LoVo (cell line): ENCODE measurements at places on chromosomes 12 and 14.
A peak's percentile ranks its signal among the peaks of the same experiment; 100 is the strongest.

DNA sequence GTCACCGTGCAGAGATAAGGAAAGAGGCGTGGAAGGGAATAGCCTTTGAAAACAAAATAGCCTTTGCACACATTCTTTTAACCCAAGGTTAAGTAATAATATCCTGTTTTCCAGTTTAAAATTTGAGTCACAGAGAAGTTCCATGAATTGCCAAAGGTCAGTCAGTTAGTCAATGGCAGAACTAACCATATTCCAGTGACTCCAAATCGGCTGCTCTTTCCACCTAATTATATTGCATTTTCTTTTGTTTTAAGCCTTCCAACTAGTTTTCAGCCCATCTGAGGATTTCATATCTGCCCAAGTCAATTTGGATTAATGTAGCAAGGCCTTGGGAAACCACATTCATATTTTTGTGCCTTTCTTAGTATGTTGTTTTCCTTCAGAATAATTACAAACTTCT lies 373.0 kb downstream of the CCDC91 start:
- DNase-seq = no peak

GRCh38 chr14:85546390-85546789 lies 16.4 kb downstream of the FLRT2 start:
- DNase-seq = no peak

DNA sequence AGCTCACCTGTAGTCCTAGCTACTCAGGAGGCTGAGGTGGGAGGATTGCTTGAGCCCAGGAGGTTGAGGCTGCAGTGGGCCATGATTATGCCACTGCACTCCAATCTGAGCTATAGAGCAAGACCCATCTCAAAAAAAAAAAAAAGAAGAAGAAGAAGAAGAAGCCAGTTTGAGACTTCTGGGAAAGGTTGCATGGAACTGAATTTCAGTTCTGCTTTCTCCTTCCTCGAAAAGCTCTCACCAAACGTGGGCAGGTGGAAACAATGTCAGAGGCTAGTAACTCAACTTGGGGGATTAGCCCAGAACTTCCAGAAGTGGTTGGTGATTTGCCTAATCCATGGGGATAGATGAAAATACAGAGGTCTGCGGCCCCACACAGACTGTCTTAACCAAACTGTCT lies 18.7 kb downstream of the FLVCR2 start:
- no peak for DNase-seq

GRCh38 chr12:12562016-12562483 lies 613 bp downstream of the DUSP16 start:
- DNase-seq = peak; percentile 32

GRCh38 chr14:91358025-91358319 lies 59.6 kb downstream of the CCDC88C start:
- no peak for DNase-seq

DNA sequence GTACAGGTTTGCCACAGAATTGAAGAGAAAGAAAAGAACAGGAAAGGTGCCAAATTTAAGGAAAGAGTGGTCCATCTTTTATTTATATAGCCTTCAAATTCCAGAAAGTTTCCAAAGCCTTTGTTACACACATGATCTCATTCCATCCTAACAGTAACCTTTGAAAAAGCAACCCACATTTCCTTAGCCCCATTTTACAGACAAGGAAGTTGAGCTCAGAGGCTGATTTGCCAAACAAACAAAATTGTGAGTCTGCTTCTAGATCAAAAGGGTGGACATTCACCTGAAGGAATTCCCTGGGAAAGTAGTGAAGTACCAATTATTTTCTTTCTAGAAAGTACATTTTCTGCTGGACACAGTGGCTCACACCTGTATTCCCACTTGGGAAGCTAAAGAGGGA lies 32.0 kb downstream of the KICS2 start:
- no peak for DNase-seq

- DNase-seq = peak; percentile 8
Measured at GRCh38 chr14:104680056-104680805, 9.2 kb upstream of the INF2 start.

DNA sequence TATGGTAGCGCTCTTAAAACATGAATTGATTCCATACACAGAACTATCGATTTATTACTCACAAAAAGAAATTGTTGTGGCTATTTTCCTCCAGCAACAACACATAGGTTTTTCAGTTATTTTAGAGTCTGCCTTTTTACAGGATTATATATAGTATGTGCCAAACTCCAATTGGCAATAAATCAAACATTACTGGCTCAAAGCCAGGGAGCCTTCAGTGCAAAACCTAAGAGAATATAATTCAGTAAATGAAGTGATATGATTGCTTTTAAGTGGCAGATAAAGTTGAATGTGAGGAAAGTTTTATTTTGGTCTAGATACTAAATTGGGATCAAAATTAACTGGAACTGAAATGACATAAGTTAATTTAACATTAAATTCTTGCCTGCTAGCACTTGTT lies 234.8 kb downstream of the PIK3C2G start:
- no peak for DNase-seq

- no peak for DNase-seq
Measured at GRCh38 chr12:94127239-94128131, 20.9 kb upstream of the PLXNC1 start.

DNA sequence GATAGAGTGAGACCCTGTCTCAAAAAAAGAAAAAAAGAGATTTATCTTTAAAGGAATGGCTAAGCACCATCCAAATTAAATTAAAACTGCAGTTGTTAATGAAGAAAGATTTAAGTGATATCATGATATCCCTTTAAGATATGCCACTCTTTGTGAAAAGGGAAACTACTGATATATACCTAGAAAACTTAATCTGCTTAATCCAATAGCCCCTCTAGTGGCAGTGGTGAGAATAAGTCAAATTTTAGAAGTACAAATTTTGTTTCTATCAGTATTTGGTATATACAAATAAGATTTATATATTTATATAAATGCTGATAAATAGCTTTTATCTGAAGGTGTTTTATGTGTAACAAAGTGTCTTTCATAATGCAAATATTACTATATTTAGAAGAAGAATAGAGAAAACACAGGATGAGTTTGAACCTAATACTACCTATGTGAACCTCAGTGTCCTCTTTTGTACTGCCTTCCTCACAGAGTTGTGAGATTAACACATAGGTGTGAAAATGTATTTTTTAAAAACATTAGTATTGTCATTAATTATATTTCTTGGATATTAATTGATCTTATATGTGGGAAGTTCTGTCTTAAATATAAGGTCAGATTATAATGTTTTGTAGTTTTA lies 51.4 kb upstream of the GARIN2 start:
- DNase-seq = peak; percentile 6

- no peak for DNase-seq
Measured at GRCh38 chr14:65804439-65805112, 392.0 kb downstream of the FUT8 start.

DNA sequence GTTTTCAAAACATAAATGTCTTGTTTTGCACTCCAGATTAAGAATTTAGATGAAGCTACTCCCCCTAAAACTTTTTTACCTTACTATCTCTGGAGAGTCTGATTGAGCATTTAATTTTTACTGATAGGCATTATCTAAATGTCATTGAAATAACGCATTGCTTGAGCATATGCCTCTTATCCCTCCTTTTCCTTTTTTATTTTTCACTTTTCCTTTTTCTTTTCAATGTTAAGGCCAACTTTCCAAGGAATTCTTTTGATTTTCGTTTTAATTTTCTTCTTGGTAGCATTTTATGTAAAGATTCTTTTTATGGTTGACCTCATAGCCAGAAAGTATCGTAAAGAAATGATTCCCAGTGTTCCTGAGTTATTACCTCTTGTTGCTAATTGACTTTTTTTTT lies 2.9 kb downstream of the SRP54 start:
- no peak for DNase-seq

DNA sequence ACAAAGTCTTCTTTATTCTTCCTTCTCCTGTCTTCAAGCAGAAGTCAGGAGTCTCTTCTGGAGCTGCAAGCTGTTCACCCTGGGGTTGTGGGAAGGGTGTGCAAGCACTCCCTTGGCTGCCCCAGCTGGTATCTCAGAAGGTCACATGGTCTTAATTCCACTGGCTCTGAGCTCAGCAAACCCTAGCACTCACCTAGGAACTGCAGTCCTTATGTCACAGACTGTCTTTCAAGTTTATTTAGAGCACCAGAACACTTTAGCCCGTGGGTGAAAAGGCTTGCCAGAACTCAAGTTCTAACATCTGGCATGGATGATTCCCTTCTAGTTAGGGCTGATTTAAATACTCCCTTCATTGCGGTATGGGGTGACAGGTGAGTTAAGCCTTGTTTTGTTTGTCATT lies 379.0 kb downstream of the CCER1 start:
- DNase-seq = no peak

DNA sequence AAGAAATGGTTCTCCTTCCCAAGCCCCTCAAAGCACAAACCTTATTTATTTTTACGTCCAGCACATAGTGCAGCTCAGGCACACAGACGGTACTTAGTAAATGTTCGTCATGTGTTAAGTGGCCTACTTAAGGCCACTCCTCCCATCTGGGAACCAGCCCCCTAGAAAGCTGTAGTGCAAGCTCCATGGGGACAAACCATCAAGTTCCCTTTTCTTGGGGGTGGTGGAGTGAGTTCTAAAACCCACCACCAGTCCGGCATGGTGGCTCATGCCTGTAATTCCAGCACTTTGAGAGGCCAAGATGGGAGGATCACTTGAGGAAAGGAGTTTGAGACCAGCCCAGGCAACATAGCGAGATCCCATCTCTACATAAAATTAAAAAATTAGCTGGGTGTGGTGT lies 49.4 kb downstream of the PITPNM2 start:
- no peak for DNase-seq

DNA sequence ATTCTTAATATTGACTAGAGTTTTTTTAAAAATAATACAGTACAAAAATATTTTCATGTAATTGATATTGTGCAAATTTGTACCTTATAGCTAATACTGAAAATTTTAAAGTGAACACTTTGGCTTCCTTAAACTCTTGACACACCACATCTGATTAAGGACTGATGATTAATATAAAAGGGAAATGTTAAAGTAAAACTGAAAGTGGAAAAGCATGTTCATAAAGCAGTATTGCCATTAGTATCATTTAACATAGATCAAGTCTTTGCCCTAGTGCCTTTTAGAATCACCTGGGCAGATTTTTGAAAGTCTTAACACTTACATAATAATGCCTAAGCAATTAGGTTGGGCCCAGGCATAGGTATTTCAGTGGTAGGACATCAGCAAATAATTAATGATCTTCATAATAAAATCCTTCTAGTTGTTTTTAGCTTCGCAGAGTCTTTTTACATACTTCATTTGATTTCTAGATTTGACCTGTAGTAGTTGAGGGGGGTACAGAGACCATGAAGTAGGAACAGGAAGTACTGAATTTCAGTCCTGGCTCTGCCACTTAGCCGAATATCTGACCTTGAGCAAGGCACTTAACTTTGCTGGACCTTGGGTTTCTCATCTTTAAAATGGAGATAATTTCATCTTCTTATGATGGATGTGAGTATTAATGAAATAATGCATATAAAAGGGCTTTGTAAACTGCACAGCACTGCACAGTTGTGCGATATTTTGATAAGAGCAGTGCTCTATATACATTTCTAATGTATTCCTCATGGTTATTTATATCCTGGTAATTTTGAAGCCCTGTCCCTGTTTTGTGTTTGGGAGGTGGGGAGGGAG lies 43.7 kb downstream of the MARK3 start:
- no peak for DNase-seq

DNA sequence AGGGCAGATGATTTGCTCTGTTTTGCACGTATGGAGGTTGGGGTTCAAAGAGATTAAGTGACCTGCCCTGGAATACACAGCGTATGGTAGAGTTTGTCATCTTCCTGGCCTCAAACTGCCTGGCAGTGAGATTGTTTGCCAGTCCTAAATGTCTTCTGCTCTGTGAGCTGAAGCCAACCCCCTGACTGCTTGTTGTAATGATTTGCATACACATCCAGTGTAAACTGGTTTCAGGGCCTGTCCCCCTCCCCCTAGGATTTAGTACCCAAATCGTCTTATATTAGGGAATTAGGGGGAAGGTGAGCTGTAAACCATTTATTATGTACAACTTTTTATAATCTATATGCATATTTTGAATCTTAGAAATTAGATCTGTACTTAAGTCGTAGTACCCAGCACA lies 38.4 kb downstream of the AKAP3 start:
- no peak for DNase-seq

DNA sequence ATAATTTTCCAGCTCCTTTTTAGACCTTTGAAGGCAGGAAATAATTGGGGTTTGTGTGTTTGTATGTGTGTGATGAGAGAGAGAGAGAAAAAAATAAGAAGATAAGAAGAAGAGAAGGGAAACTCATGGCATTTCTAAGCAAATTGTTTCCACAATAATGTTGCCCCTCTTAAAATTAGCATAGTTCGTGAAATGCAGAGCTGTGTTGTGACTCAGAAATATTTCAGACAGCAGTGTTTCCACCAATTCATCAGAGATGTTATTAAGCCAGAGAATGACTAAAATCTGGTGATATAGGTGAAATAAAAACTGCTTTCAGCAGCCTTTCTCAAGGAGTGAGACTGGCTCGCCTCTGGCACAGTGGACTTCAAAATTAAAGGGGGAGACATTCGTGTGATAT lies 65.9 kb upstream of the ARHGAP5 start:
- no peak for DNase-seq

DNA sequence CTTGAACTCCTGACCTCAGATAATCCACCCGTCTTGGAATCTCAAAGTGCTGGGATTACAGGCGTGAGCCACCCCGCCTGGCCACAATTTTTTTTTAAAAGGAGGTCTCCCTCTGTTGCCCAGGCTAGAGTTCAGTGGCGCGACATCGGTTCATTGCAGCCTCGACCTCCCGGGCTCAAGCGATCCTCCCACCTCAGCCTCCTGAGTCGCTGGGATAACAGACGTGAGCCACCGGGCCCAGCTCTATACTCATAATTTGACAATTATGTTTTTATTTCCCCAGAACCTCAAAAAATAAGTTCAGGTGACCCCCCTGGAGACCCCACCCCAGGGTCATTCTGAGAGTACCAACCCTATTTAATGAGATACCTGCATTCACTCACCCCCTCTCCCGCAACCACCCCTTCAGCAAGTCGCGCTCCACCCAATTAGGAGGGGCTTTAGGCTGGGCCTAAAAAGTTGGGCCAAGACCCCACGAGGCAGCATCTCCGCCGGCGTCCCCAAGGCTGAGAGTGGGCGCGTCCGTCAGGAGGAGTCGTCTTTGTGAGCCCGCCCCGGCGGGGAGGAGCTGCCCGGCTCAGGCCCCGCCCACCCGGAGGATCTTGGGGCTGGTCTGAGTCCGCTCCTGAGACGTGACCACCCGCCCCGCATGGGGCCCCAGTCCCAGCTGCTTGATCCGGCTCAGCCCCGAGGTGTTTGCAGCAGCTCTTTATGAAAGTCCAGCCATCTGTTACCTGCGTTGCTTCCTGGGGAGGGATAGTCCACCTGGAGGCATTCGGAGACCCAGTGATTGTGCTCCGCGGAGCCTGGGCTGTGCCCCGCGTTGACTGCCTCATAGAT lies at the start of gene ANKRD33:
TSS of gene ANKRD33 (plus strand) at position 628 of the 840 bp plus-strand sequence. CDS start at position 712, 84 bp downstream.
- peak; percentile 52 for DNase-seq

DNA sequence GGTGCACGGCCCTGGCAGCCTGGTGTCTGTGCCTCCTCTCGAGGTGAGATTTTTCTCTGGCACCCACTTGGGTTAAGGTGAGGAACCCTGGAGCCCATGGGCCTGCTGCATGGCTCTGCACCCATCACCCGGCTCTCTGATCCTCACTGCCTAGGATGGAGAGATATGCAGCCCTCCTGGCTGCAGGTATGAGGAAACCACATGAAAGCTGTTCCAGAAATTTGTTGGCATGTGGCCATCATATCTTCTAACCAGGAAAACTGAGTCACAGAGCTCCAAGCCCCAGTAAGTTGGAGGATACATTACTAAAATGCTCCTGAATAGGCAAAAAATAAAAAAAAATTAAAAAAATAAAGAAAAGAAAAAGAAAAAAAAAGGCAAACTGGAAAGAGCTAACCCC lies 39.3 kb upstream of the DDX11 start:
- DNase-seq = peak; percentile 85

- no peak for DNase-seq
Measured at GRCh38 chr12:108810636-108811035, 46.7 kb downstream of the SSH1 start.

GRCh38 chr12:66074561-66074960 lies 56.0 kb downstream of the LLPH start:
- DNase-seq = no peak
